ENCODE measurements at places on chromosomes 2 and 18. TPM values are rescaled to one million over a fixed set of nuclear protein-coding genes. Genes with fewer than 3 reads are reported as not detected.

Gene RRM2
- 203 TPM for total RNA-seq

GRCh38 chr2:30684996-30685395 is 122.2 kb downstream of the CAPN13 start:
- DNase-seq = no peak

DNA sequence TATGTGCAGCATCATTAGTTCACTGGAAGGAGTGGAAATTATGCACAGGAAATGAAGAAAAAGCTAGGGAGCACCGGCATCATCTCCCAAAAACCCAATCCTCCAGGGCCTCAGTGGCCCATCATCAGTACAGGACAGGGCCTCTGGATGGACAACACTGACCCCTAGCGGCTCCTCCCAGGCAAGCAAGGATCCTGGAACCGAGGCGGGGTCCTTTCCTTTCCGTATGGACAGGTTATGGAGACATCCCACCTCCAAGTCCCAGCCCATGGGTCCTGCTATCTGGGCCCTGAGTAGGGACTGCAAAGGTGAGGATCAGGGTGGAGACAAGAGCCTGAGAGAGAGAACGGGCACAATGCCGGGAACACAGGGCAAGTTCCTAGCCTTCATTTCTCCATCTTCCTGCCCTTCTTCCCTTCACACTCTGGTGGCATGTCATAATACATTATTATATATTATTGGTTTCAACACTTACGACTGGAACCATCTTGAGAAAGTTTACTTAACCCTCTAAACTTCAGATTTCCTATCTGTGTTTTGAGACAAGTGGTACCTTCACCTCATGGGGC is 68.2 kb downstream of the ZNF516 start:
- peak; percentile 62 for DNase-seq

DNA sequence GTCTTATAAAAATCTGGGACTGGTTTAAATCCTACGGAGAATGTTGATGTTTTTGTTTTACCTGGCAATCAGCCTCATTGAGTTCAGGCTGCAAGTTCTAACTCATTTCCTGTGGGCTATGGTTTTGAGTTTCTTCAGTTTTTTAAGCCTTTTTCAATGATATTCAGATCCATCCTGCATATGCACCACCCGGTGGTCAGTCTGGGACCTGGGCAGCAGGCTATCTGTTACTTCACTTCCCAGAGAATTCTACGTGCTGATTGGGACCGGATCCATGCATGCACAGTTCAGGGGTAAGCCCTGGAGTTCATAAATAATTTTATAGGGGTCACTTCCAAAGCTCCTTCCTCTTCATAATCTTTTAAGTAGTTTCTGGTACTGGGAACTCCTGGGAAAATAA is 339.2 kb upstream of the HNRNPA3 start:
- no peak for DNase-seq

Gene IL18RAP
- total RNA-seq = not detected

DNA sequence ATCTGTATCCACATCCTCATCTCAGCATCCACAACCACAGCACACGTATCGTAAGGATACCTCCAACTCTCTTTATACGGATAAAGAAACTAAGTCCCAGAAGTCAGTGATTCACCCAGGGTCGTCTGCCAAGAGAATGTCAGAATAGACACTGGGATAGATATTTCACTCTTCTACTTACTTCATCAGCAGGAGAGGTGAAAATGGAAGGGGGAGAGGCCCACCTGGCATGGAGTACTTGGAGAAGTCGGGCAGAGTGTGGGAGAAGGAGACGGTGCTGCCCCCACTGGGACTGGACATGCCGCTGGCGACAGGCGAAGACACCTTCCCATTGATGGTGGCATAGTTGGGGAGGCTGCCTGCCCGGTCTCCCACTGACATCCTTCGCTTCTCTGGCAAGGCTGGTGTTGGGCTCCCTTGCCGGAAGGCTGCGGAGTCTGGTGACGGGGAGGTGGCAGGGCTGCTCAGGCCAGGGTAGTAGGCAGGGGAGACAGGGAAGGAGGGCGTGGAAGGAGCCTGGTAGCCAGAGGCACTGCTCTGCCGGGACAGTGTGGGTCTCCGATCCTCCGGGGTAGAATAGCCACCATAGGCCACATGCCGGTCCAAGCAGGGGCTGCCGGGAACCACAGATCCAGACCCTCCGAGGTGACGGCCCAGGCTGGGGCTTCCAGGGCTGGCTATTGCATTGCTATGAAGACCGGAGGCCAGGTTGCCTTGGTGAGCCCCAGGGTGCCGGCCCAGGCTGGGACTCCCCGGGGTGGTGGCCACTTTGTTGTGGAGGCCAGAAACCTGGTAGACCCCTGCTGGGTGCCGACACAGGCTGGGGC is 185.1 kb downstream of the TNS1 start:
- no peak for DNase-seq

Gene CERKL
- total RNA-seq = 0.23 TPM

- no peak for DNase-seq
Measured at GRCh38 chr18:3983351-3983969, 471.6 kb downstream of the DLGAP1 start.

- peak; percentile 36 for DNase-seq
Measured at GRCh38 chr2:74876081-74876886, 42.4 kb downstream of the HK2 start.

- peak; percentile 31 for DNase-seq
Measured at GRCh38 chr2:102619414-102620319, at the start of gene SLC9A2. TSS of gene SLC9A2 (plus strand) at chr2:102619553. CDS start at chr2:102619849, 296 bp downstream.

Gene SLC23A3
- 1.5 TPM for total RNA-seq

DNA sequence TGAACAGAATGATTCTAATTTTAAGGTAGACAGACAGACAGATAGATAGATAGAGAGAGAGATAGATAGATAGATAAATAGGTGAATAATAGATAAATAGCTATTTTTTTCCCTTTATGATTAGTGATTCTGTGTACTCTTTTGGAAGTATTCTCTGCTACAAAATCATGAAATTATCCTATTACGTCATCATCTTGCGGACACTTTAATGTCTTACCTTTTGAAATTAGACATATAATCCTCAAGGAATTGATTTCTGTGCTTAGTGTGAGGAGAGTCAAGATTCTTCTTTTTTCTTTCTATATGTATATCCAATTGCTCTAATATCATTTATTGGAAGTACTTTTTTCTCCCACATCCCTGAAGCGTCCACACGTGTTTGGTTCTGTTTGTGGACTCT is 215.2 kb downstream of the SCG2 start:
- no peak for DNase-seq

Gene SERPINE2
- total RNA-seq = 34.0 TPM

- DNase-seq = no peak
Measured at GRCh38 chr2:16713011-16713423, 47.4 kb upstream of the CYRIA start.

DNA sequence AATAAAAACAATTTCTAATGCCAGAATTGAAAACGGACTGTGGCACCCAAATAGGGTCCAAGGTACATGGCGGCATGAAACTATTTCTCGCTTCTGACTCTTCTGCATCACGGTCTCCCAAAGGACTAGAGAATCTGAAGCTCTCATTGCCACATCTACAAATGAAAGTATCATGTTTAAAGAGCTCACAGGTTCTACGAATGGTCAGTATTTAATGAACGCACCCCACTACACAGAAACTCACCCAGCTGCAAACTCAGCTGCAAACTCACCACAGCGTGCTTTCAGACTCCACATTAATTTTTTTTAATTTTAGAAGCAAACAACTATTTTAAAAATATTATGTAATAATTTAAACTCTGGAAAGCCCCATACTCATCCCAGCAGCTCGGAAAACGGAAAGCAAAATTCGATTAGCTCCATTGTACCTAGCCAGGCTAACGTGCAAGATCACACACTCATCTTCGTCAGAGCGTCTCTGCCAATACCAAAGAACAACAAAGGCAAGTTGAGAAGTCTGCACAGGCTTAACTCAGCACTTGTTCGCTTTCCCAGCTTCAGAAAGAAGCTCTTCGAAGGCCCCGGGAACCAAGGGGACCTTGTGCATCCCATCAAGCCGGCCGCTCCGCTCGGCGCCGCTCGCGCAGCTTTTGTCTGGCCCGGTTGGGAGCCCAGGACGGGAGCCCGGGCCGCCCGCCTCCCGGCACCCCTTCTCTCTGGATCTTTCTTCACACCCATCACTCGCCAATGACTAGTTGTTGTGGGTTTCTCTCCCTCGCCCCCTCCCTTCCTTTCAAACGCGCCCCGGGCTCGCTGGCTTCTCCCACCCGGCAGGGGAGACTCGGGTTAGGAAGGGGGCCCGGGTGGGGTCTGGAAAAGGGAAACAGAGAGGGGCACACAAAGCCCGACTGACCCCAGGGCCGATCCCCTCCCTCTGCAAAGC is 785 bp downstream of the CLASP1 start:
- DNase-seq = peak; percentile 39

GRCh38 chr2:26569216-26570082 is 71.7 kb downstream of the CIB4 start:
- DNase-seq = no peak

- no peak for DNase-seq
Measured at GRCh38 chr18:27862041-27862682, 314.8 kb downstream of the CDH2 start.

GRCh38 chr18:37242091-37242490 is 323.5 kb downstream of the CELF4 start:
- DNase-seq = no peak

DNA sequence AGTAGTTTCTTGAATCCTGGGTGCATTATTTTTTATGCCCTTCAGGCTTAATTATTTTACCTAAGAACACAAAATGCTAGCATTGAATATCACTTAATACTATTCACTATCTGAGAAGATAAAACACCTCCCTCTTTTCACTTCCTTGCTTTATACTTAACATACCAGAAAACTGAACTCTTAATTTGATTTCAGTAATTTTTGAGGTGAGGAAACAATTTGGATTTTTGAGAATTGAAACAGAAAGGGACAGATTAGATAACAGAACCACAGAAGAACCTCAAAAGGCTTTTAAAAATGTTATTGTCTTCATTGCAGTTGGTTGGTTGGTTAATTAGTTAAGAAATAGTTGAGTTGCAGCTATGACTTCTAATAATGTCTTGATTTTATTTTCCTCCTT is 69.5 kb downstream of the GPD2 start:
- no peak for DNase-seq

- no peak for DNase-seq
Measured at GRCh38 chr2:667332-667999, 9.7 kb downstream of the TMEM18 start.

DNA sequence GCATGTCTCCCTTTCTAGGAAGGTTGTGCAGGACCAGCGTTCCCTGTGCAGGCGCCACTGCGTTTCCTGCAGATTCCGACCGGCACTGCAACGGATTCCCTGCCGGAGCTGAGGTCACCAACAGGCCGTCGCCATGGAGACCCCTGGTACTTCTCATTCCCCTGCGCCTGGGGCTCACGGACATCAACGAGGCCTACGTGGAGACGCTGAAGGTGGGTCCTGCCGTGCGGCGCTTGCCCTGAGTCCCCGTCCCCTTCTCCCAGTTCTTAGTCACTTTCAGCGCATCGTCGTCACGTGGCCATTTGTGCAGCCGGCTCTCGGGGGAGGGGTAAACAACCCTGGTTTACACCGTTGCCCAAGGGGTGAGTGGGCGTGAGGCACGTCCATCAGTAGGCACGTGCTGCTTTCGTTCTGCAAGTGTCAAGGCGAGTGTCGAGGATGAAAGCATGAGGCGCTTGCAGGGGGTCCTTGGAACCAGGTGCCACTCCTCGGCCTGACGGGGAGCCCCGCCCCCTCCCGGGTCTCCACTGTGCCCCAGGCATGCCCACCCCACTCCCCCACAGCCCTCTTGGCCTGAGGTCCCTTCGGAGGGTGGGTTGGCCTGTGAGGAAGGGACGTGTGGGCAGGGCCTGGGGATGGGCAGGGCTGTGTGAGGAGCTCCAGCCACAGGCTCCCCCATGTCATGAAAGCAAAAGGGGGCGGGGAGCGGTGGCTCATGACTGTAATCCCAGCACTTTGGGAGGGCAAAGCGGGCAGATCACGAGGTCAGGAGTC is 19.8 kb downstream of the DTYMK start:
- DNase-seq = peak; percentile 62

GRCh38 chr2:23404426-23404825 is 19.4 kb downstream of the KLHL29 start:
- DNase-seq = no peak

GRCh38 chr2:79219383-79219988 is 59.9 kb upstream of the REG3A start:
- peak; percentile 45 for DNase-seq

- DNase-seq = no peak
Measured at GRCh38 chr18:35028536-35028935, 12.7 kb upstream of the MAPRE2 start.

DNA sequence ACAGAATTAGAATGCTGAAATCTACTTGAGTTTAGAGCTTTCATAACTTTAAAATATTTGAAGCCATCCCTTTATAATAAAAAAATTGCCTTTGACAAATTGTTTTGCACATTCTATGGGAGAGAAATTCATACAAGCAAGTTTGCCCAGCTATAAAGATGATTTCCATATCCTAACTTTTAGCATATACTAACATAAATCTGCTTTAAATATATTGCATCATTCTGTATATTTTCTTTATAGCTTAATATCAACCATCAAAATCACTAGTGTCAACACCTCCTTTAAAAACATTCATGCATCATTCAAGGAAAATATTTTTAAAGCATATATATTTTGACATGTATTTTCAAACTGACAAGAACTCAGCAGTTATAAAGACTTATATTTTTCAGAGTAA is 49.9 kb downstream of the WDPCP start:
- DNase-seq = no peak

DNA sequence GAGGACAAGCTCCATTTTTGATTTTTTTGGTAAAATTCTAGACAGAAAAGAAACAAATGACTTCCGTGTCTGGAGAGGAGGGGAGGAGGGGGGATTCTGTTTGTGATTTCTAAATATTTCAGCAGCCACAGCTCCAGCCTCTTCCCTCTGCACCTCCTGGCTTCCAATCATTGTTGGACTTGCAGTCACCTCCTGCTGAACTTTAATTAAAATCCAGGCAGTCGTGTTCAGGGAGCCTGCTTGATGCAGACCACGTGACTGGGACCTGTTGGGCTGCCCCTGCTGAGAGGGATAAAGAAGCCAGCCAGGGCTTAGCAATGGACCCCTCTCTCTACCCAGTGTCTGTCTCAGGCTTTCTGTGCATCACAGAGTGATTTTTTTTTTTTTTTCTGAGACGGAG is 115.1 kb downstream of the SH3BP4 start:
- no peak for DNase-seq

Gene NAT8
- not detected for total RNA-seq

DNA sequence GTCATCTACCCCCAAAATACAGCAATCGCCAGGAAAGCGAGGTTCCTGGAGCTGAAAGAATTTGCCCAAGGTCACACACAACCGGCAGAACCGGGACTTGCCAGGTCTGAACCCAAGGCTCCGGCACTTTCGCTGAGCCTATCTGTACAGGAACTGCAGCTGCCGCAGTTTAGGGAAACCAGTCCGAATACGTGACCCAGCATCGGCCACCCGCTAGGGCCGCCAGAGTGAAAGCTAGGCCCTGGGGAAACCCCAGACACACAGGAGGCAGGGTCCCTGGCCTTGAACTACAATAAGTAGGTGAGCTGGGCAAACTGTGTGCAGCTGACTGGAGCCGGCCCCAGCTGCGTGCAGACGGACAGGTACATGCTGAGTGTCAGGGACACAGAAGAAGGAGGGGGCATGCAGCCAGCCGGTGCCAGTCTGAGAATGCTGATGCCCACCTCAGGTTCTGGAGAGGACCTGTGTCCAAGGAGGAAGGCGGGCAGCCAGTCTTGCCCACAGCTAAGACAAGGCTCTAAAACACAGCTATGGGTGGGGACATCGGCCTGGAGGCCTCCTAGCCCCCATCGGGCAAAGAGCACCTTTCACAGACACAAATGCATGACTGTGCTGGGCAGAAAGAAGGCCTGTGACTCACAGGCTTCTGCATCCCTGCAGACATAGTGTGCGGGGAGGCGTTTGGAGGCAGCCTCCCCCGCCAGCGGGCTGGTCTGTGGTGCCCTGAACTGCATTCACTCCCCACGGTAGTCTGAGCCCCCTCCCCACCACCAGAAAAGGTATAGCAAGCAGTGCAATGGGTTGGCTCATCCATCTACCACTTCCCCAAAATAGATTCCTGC is 107.4 kb upstream of the ID2 start:
- DNase-seq = no peak

Gene MBP
- total RNA-seq = 1.6 TPM
